ENCODE measurements at places on chromosomes 3 and 15.
A peak's percentile ranks its signal among the peaks of the same experiment; 100 is the strongest.

- DNase-seq, result no peak
Measured at GRCh38 chr3:142434503-142434902, 13.3 kb downstream of the XRN1 start.

DNA sequence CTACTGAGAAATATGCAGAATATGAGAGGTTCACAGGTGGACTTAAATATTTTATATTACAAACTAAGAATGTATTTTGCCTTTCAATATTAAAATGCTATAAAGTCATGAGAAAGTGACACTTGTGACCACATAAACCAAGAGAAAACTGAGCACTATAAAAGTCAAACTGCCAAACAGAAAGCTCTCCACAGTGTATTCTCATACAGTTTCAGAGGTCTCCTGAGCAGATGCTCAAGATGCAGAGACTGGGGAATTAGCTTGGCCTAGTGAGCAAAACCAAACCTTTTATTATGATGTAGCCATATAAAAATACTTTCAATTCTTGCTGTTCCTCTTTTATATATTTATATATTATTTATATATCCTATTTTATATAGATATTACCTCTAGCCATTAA, 227.8 kb downstream of the TBC1D5 start:
- no peak for DNase-seq

DNA sequence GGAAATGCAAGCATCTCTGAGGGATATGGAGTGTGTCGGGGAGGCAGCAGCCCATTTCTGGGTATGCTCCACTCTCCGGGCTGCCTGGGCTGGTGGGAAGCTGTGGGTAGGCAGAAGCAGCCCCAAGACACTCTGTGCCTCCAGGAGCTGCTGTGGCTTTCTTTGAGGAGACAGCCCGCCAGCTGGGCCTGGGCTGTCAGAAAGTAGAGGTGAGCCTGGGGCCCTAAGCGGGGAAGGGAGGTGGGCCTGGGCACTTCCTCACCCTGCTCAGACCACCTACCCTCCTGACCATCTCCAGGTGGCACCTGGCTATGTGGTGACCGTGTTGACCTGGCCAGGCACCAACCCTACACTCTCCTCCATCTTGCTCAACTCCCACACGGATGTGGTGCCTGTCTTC, 1.7 kb downstream of the ACY1 start:
- no peak for DNase-seq

- DNase-seq, result peak; percentile 85
Measured at GRCh38 chr3:189270248-189270832, 98.6 kb downstream of the TPRG1 start.

- DNase-seq, result peak; percentile 23
Measured at GRCh38 chr3:58350627-58351013, 17.9 kb downstream of the PXK start.

DNA sequence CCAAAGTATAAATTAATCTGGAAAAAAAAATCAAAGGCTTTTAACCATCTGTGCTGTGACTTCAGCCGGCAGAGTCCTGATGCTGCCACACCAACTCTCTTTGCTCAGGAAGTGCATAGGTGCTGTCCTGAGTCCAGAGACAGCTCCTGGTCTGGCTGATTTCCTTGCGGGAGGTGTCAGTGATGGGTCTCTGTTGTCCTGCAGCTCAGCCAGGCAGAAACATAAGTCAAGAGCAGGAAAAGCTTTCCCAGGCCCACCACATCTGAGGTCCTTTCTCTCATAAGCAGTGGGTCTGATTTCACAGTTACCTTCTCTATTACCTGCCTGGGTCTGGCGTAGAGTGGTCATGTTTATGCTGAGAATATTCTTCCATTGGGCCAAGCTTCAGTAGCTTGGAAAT, 19.4 kb downstream of the CHST2 start:
- no peak for DNase-seq

DNA sequence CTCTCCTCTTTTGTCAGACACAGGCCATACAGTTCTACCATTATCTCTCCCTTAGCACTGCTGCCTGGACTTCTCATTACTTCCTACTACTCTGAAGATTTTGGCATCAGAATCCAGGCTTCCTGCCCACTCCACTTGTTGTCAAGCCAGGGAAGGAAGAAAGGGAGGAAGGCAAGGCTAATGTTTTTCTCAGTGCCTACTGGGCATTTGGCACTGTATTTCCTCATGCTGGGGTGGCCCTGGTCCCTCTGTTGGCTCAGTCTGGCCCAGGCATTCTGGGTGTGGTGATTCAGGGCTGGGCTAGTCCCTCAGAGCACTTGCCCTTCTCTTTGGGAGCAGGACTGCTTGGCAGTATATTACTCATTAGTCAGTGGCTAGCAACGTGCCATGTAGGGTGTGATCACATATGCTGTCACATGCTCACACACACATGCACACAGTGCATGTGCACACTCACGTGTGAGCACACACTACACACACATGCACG, 52.9 kb downstream of the BSN start:
- DNase-seq, result no peak

DNA sequence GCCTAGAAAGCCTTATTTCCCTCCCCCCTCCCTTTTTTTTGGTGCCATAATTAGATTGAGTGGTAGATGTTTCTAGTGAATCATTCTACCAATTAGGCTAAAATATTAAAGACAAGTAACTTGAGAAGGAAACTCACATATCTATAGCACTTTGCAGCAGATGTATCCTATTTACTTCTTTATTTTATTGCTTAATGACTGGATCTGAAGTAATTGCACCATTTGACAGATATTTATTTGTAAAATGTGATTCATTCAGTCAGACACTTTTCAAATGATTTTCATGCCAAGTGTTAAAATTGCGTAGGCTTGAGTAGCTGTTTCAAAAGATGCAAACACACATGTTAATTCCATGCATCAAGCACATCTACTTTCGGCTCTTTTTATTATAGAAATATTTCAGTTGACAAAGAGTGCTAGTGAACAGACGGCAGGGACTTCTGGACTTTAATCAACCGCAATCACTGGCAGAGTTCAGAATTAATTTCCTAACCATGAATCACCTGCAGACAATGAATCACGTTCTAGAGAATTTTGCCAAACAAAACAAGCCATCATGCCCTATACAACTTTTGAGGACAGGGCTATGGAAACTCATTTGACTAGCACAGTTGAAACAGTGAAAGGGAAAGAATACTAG, 636.8 kb downstream of the MECOM start:
- DNase-seq, result peak; percentile 93

- no peak for DNase-seq
Measured at GRCh38 chr3:107765524-107765923, 242.8 kb downstream of the BBX start.

GRCh38 chr3:82274897-82275296, 513.5 kb upstream of the GBE1 start:
- peak; percentile 31 for DNase-seq

- DNase-seq, result no peak
Measured at GRCh38 chr15:58303236-58303635, 128.6 kb upstream of the LIPC start.

DNA sequence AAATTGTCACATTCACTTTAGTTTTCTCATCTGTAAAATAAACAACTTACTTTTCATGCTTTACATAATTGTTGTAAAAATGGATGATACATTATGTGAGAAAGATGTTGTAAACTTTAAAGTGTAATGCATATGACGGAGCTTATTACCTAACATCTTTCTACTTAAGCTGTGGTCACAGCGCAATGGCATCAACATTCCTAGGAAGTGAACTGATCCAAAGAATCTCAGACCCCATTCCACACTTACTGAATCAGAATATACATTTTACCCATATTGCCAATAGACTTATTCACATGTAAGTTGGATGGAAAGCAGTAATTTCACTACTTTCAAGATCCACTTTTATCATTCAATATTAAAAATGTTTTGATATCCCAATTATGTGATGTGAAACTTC, 497.5 kb downstream of the FGF12 start:
- DNase-seq, result peak; percentile 71

GRCh38 chr3:50390508-50391224, 31.3 kb upstream of the TMEM115 start:
- DNase-seq, result no peak

DNA sequence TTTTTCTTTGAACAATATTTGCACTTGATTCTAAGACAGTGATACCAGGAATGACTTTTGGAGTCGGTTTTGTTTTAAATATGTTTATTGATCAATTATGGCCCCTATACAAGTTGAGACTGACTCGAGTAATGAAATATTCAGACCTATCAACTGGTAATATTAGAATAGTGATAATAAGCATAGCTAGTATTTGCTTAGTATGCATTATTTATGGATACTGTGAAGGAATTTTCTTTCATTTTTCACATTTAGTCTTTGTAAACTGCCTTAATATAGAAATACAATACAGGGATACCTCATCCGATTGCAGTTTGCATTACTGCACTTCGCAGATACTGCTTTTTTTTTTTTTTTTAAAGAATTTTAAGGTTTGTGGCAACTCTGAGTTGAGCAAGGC, 107.9 kb downstream of the CNTN4 start:
- no peak for DNase-seq

- DNase-seq, result peak; percentile 76
Measured at GRCh38 chr15:92449476-92449875, 55.8 kb downstream of the ST8SIA2 start.

GRCh38 chr3:30521156-30521715, 85.2 kb upstream of the TGFBR2 start:
- no peak for DNase-seq

GRCh38 chr3:188303286-188303799, 149.4 kb downstream of the LPP start:
- DNase-seq, result no peak

DNA sequence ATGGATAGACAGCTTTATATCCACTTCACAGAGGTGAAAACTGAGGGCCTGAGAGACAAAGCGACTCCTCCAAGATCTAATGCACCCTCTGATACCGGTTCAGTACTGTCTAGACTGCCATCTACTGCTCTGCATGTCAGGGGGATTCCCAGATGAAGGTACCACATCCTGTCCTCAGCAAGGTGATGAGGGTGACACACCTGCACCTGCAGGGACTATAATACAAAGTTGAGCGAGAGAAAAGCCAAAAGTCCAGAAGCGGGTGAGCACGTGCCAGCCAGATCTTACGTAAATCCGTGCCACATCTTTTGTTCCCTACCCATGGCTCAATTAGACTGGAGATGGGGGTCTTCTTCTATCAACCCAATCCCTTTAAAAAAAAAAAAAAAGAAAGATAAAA, 32.4 kb upstream of the HES1 start:
- no peak for DNase-seq

Data from fibroblast of skin of abdomen (primary cell).